ENCODE measurements at places on chromosomes 16 and 17. TPM values are rescaled to one million over a fixed set of nuclear protein-coding genes. Genes with fewer than 3 reads are reported as not detected.

KRTAP4-3 gene
- polyA plus RNA-seq, result not detected

TBC1D3 gene
- not detected for polyA plus RNA-seq

GRCh38 chr16:1145383-1146100, 7.4 kb upstream of the CACNA1H start:
- no peak for DNase-seq

GRCh38 chr17:80732268-80732667, 187.6 kb downstream of the RPTOR start:
- no peak for DNase-seq

- no peak for DNase-seq
These were observed 411.8 kb downstream of the MAF start for GRCh38 chr16:79188739-79189122.

- DNase-seq, result no peak
These were observed 186.9 kb upstream of the ELAC2 start for GRCh38 chr17:13204607-13205237.
